ENCODE measurements at places on chromosomes 1 and 21. TPM values are rescaled to one million over a fixed set of nuclear protein-coding genes. Genes with fewer than 3 reads are reported as not detected.
A peak's percentile ranks its signal among the peaks of the same experiment; 100 is the strongest.

The TCHH gene
- not detected for total RNA-seq

The SPRR2E gene
- total RNA-seq = not detected

The HSPA6 gene
- total RNA-seq = 0.54 TPM

DNA sequence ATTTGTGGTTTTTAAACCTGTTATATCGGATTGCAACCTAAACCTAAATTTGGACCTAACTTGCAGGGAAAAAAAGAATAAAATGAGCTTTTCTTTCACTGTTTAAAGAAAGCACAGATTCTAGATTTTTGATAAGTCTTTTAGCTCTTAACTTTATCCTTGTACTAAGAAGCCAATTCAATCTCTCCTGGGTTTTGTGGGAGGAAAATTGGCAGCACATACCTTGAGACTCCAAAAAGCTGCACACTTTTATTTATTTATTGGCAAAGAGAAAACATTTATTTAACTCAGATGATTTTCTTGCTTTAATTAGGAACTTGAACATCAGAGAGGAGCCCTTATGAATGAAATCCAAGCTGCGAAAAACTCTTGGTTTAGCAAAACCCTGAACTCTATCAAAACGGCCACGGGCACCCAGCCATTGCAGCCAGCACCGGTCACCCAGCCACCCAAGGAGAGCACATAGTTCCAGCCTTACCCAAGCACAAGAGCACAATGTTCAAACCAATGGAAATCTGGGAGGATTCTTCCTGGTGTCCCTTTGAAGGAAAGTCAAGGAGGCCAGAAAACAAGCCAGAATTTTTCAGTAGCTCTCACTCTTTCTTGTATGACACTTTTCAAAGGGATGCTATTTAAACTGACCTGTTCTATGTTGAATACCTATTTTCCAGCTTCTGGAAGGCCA is 10.1 kb upstream of the CACYBP start:
- no peak for DNase-seq

DNA sequence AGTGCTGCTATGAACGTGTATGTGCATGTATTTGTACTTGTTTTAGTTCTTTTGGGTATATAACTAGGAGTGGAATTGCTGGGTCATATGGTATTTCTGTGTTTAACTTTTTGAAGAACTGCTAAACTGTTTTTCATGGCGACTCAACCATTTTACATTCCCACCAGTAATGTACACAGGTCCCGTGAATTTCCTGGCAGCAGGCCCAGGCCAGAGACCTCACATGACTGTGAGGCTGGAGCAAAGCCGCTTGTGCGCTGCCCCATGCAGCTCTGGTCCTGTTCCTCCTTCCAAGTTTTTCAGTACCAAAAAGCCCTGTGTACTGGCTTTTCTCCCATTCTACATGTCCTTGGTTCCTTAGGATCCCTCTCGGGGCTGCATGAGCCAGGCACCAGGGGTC is 29.6 kb downstream of the ACOT11 start:
- peak; percentile 68 for DNase-seq

DNA sequence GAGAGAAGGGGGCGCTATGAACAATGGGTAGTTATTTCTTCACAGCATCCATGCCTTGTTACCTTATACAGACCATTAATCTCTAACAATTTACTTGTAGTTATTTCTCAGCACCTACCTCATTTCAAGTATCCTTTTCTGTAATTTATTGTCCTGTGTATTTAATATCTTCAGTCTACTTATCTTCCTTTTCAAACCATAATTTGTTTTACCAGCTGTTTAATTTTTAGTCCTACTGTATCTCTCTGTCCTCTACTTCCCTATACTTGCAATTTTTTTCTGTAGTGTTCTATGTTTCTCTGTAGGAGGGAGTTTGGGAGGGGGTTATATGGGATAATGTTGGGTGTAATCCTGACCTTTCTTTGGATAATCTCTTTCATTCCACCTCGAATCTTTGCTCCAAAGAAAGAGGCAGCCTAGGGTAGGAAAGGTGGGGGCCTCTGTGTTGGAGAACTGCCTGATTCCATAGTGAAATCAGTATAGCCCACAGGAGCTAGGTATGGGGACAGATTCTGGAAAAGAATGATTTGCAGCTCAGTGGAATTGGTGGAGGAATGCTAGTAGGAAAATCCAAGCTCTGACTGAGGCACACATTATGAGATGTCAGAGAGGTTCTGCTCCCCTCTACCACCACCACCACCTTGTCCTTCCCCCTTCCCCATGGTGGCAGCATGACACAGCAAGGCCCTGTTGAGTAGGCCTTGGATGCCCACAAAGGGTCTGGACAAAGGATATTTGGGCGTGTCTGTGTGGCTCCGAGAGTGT is 642 bp downstream of the MLLT11 start:
- peak; percentile 25 for DNase-seq

DNA sequence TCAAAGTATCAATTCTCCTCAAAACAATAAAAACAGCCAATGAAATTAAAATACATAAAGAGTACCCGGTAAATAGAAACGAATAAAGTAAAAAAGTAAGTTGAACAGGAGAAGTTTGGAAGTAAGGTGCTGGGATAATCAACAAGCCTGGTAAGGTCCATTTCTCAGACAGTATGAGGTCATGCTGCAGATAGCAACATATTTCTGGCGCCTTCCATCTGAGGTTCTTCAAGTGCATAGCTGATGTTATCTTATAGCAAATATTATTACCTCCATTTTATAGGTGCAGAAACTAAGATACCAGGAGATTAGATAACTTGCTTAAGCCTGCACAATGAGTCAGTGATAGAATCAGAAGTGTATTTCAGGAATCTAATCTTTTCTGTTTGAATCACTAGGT is 23.7 kb upstream of the CEP350 start:
- peak; percentile 8 for DNase-seq

- no peak for DNase-seq
These were observed 253.3 kb downstream of the KAZN start for GRCh38 chr1:14851760-14852159.

DNA sequence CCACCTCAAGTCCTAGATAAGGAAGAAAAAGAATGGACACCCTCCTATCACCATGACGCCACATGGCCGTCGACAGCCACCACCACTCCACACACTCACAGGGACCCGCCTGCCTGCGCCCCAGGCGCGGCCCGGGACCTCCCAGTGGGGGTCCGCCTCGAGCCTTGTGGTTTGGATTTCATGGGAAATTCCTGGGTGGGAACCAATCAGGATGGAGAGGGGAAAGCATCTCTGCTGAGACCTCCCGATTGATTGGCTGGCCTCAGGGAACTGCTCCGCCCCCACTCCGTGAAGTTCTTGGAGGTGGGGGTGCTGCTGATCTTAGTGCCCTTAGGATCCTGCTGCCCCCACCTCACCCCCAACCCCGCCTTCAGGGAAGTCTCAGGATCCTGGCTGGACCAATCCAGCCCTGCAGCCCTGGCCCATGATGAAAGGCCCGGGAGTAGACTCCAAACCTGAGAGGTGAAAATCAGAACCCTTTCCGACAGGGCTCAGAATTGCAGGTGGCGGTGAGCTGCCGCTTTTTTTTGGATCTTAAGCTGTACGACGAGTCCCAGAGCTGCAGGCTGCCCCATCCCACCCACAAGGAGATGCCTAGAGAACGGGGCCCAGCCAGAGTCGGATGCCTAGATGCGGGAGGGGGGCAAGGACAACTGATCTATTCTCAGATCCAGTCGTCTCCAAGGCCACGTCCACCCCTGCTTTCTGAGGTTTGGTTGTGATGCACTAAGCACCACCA is 29.0 kb upstream of the TMEM51 start:
- no peak for DNase-seq

DNA sequence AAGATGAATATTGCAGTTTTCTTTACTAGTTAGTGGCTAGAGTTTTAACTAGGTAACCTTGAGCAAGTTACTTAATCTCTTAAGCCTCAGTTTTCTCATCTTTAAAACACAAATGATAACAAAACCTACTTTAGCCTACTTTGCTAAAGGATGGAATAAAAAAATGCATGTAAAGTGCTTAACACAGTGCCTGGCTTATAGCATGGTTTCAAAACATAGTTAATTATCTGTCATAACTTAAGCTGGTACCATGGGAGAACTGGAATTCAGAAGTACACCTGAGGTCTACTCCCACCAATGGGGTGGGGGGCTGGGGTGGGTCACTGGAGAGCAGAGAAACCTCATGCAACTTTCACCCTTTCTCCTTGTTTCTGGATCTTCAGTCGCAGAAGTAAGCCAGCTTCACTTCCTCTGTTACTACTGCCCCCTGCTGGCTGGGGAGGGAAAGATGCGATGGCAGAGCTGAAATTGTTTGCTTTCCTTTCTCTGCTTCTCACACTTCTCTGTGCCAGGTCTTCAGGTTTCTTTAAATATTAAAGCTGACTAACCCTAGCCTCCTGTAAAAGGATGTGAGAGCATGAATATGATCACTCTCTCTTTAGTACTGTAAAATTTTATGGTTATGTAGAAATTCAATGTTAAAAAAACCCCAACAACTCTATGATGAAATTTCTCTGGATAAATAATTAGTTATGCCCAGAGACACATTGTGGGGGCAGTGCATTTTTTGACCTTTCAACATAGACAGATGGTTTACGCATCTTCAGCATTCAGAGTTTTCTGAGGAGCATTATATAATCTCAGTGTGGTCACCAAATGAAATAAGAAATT is 324.2 kb downstream of the HLX start:
- DNase-seq = peak; percentile 74

DNA sequence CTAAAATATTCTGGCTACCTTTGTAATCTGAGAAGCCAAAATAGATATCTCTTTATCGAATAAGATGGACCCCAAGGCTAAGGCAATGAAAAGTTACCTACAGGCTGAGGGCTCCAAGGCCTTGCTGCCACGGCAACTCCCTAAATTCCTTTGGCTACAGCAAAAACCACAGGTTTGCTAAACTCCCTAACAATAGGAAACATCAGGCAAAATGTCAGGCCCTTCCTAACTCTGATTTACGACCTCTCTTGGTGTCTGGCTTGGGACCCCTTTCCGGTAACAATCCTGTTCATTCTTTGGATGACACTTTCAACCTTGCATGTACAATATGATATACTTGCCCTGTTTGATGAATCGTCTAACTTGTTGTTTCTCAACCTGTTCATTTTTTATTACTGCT is 11.3 kb upstream of the OR2T8 start:
- DNase-seq = no peak

DNA sequence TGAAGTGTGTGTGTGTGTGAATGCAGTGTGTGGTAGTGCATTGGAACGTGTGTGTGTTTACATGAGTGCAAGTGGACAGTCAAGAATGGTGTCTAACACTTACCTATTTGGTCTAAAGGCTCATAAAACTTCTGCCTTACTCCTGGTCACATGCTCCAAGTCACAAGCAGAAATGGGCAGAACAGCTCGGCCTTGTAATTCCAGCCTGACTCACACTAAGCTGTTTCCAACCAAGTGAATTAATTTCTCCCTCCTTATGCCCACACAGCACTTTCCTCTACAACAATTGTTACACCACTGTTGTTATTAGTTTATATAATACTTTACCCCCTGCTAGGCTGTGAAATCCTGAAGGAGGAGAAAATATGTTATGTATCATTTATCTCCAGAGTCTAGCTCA is 43.8 kb downstream of the DDR2 start:
- peak; percentile 70 for DNase-seq

Data from IMR-90 (cell line).